ENCODE measurements at places on chromosomes 7 and 10.

- no peak for DNase-seq
These were observed 114.4 kb upstream of the GLI3 start for GRCh38 chr7:42351316-42351935.

GRCh38 chr7:51033727-51034520, 251.2 kb upstream of the GRB10 start:
- no peak for DNase-seq

DNA sequence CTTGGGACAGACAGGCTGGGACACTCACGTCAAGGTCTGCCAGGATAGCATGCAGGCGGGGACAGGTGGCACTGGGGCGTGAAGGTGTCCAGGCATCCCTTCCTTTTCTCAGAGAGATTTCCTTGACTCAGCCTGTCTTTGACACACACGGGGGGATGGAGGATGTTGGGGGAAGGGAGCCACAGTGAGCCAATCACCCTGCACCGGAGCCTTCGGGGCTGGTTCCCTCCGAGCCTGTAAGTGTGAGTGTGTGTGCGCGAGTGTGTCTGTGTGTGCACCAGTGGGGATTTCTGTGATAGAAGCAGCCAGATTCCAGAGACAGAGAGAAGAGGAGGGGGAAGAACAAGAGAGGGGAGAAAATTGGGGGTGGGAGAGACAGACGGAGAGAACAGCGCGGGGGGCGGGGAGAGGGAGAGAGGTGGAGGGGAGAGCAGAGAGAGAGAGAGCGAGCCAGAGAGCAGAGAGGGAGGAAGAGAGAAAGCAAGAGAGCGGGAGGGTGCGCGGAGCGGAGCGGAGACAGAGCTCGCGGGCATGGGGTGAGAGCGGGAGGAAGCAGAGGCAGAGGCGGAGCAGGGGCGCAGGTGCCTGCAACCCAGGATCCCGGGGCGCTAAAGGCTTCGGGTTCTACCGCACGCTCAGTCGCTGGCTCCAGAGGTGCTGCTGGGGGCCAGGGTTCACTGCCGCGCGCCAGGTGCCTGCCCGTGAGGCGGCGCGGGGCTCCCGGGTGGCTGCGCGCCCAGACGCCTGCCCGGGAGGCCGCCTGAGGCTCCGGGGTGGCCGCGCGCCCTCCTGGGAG, 466 bp upstream of the GPR26 start:
- DNase-seq = no peak

GRCh38 chr7:26918241-26918640, 53.9 kb upstream of the SKAP2 start:
- no peak for DNase-seq

DNA sequence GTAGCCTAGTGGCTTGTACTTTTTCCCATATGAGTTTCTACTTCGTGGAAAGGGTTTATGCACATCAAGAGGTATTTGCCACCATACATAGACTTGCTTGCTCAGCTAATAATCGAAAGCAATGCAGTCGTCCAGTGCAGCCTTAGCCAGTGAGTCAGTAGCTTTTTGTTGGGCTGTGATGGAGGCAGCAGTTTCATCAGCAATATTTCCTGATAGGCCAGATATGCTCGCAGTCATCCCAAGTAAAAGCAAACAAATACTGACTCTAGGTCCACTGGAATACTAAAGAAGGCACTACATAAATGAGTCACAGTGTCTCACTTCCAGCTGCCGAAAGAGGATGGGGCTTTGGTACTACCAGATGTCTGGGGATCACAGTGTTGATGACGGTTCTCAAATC, 2.1 kb upstream of the BNIP3 start:
- no peak for DNase-seq

Data from stimulated activated CD8-positive, alpha-beta memory T cell treated with anti-CD3 and anti-CD28 coated beads, Interleukin-15, amount 100 ng/mL, for 24 hours (primary cell).